ENCODE measurements at places on chromosomes 12 and 14.

- DNase-seq, result no peak
Observed at GRCh38 chr12:56071648-56072047, 8.3 kb upstream of the ERBB3 start.

DNA sequence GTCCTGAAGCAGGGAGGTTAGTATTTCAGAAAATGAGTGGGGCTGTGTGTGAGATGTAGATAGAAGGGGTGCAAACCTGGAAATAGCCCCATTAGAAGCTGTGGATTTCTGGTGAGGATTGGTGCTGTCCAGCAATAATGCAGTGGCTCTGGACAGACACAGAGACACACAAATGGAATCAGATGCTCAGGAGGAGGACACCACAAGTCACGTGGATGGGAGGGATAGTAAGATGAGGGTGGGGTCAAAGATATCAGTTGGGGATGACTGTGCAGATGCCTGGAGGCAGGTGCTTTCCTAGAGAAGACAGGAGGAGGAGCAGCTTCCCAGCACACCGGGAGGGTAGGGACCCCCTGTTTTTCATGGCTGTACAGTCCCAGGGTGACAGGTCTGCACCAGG, 136.5 kb downstream of the PLXNC1 start:
- DNase-seq, result no peak

DNA sequence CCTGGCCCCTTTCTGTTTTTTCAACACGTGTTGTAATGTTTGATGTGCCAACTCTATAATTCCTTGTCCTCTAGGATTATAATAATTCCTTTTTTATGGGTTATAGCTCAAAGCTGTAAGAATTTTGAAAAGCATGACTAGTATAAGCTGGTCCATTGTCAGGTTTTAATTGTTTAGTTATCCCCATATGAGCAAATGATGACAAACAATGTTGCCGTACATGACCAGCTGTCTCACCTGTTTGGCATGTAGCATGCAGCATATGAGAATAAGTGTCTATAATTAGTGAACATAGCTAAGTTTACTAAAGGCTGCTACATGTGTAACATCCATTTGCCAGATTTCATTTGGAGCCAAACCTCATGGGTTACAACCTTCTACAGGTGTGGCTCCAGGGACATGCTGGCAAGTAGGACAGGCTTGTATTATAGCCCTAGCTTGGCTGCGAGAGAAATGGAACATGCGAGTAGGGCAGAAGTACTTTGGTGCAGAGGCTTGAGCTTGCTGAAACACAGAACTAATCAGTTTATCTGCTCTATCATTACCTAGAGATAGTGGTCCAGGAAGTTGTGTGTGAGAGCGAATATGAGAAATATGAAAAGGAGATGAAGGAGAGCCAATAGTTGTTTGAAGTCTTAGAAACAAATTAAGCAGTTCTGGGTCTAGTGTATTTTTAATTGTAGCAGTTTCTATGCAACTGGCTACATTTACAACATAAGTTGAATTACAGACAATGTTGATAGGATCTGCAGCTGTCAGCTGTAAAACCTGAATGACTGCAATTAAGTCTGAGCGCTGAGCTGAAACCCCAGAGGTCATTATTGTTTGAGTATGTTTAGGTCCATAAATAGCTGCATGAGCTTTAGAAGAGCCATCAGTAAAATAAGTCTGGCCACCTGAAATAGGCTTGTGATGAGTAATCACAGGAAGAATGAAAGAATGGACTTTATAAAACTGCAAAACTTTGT, 22.6 kb upstream of the MAPKAPK5 start:
- no peak for DNase-seq

GRCh38 chr12:56425940-56426438, 23.2 kb downstream of the TIMELESS start:
- DNase-seq, result no peak

GRCh38 chr14:51627313-51627712, 24.4 kb upstream of the FRMD6 start:
- DNase-seq, result no peak

DNA sequence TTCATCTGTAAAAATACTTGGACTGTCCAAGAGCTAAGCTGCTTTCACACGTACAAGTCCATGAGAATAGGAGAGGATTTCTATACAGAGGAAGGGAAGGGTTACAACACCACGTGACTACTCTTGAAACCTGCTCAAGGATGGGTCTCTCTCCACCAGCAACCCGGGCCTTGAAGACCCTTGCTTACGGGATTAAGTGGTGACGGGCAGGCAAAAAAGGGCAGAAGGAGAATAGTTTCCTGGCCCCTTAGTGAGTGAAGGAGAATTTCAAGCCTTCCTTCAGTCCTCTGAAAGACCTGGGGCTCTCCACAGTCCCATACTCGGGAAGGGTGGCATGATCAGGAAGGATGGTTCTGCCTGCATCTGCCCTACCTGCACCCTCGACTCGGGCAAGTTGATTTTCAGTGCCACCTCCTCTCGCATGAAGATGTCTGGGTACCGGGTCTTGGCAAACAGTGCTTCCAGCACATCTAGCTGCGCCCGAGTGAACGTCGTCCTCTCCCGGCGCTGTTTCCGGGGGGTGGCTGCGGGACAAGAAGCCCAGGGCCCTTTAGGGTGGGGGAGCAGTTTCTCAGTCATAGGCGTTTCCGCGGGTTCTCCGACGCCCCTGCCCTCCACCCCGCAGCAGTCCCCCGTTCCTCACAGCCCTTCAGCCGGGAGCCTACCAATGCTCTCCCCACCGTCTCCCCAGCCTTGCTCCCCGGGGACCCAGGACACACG, 6.3 kb downstream of the OTX2 start:
- DNase-seq, result no peak

Measured in ovary (tissue), 10 donors.